ENCODE measurements at places on chromosomes 1 and 21. TPM values are rescaled to one million over a fixed set of nuclear protein-coding genes. Genes with fewer than 3 reads are reported as not detected.

NBPF10 gene
- 3.2 TPM for total RNA-seq

PKP1 gene
- total RNA-seq = 2.2 TPM

DNA sequence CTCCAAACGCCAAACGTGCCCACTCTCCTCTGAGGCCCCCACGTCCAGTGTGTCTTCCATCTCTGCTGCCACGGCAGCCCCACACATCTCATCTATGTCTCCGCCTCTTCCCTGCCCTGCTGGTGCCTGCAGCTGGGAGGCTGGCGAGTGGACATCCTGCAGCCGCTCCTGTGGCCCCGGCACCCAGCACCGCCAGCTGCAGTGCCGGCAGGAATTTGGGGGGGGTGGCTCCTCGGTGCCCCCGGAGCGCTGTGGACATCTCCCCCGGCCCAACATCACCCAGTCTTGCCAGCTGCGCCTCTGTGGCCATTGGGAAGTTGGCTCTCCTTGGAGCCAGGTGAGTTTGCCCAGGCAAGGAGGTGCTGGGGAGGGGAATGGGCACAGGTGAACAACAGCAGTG lies 8.6 kb downstream of the ADAMTSL4 start:
- H3K27me3 ChIP-seq = no peaks in the 10 kb centered on the region
- H3K4me1 ChIP-seq = peaks cover 57% of the 10 kb centered on the region
- no peak overlapping the region for H3K4me3 ChIP-seq
- peak overlapping the region; percentile 99 for H3K27ac ChIP-seq
- DNase-seq = no peak
- peaks cover 37% of the 10 kb centered on the region for H3K36me3 ChIP-seq

DNA sequence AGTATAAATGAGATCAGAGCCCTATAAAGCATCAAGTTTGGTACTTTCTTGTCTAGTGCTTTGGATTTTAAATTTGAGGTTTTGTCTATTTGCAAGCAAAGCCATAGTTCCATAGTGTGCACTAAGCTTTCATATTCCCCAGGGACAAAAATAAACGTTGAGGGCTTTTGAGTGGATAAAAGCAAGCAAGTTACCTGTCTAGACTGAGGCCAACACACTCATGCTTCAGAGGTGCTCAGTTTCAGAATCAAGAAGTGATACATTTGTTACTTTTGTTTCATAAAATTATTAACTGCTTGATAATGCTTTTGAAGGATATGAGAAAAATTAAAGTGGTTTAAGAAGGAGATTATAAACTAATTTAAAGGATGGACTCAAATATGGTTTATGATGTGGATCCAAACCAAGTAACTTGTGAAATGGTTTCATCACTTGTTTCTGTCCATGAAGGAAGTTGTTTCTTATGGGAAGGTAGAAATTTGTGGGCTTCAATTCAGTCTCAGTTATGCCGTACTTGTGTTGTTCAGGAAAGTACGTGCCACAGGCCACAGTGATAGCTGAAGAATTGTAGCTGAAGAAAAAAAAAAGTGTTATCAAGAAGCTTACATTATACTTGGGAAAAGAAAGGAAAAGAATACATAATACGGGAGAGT lies 71.2 kb downstream of the CHRM3 start:
- H3K27ac ChIP-seq = no peak overlapping the region
- no peaks in the 10 kb centered on the region for H3K27me3 ChIP-seq
- H3K4me3 ChIP-seq = no peak overlapping the region
- H3K4me1 ChIP-seq = no peaks in the 10 kb centered on the region

DNA sequence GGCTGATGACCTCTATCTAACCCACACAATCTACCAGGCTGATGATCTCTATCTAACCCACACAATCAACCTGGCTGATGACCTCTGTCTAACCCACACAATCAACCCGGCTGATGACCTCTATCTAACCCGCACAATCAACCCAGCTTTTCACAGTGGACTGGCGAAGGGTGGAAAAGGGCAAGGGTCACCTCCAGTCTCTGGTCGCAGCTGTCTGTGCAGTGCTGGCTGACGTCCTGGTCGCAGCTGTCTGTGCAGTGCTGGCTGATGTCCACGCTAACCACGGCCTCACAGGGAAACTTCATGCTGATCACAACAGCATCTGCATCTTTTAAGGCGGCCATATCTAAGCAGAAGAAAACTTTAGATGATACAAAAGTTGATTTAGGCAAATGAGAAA lies 12.2 kb upstream of the CCDC27 start:
- DNase-seq = no peak
- no peaks in the 10 kb centered on the region for H3K27me3 ChIP-seq
- no peaks in the 10 kb centered on the region for H3K4me1 ChIP-seq
- H3K4me3 ChIP-seq = no peak overlapping the region
- H3K36me3 ChIP-seq = peaks cover 77% of the 10 kb centered on the region
- no peak overlapping the region for H3K27ac ChIP-seq

GRCh38 chr1:93605812-93606512 lies 75.7 kb downstream of the BCAR3 start:
- peaks cover 26% of the 10 kb centered on the region for H3K4me1 ChIP-seq
- no peak overlapping the region for H3K4me3 ChIP-seq
- no peaks in the 10 kb centered on the region for H3K27me3 ChIP-seq
- no peak for DNase-seq

GRCh38 chr1:177858332-177858821 lies 111.5 kb downstream of the SEC16B start:
- no peaks in the 10 kb centered on the region for H3K4me1 ChIP-seq
- DNase-seq = no peak
- no peak overlapping the region for H3K27ac ChIP-seq
- no peak overlapping the region for H3K4me3 ChIP-seq

All from lower lobe of right lung (tissue), 2 donors.